ENCODE measurements at places on chromosomes 3 and 15.

DNA sequence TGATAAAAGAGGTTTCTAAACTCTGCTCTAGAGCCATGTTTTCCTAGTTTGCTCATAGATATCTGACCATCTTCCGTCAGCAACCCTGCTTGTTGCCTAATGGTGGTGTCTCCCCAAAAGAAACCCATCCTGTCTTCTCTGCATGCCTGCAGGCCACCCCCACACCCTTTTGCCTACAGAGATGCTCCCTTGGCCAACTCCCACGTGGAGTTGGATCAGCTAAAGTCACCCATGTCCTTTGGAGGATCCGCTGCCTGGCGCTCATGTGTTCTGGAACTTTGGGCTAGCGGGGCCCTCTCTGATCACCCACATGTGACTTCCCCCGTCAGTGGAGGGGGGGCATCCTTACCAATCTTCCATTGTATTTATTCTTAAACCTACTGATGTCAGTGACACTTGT, 185.6 kb downstream of the ADAMTS17 start:
- no peaks in the 10 kb centered on the region for H3K36me3 ChIP-seq
- no peak overlapping the region for H3K27ac ChIP-seq
- H3K27me3 ChIP-seq = no peaks in the 10 kb centered on the region

GRCh38 chr15:79090487-79091203, at the start of gene RASGRF1:
TSS of gene RASGRF1 (minus strand) at chr15:79090780. CDS start at chr15:79090498, 282 bp downstream.
- no peak within 1 kb of the TSS for H3K4me3 ChIP-seq
- H3K36me3 ChIP-seq = no peaks in the 10 kb centered on the region
- peaks cover 3% of the 10 kb centered on the region for H3K4me1 ChIP-seq
- H3K27ac ChIP-seq = no peak within 1 kb of the TSS
- peak; percentile 65 for DNase-seq

DNA sequence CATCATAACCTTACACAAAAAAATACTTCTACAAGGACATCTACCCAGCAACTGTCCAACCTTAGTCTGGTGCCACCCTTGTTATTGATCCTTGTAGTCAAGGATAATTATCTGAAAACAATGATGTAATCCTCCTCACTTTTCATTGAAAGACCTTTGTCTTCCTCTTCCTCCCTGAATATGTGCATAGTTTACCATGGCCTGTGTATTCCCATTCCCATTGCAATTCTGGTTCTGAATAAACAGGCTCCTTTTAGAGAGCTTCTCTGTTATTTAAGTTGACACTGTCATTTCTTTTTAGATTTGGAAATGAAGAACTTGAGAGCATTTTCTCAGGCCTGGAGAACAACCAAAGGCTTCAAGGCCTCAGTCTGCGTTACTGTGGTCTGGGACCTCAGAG, 53.3 kb upstream of the RNF7 start:
- no peak for DNase-seq
- H3K27me3 ChIP-seq = no peaks in the 10 kb centered on the region
- H3K4me3 ChIP-seq = no peak overlapping the region

GRCh38 chr3:53092942-53093341, 37.3 kb downstream of the RFT1 start:
- H3K27ac ChIP-seq = no peak overlapping the region
- no peaks in the 10 kb centered on the region for H3K4me1 ChIP-seq
- H3K4me3 ChIP-seq = no peak overlapping the region
- no peak for DNase-seq

DNA sequence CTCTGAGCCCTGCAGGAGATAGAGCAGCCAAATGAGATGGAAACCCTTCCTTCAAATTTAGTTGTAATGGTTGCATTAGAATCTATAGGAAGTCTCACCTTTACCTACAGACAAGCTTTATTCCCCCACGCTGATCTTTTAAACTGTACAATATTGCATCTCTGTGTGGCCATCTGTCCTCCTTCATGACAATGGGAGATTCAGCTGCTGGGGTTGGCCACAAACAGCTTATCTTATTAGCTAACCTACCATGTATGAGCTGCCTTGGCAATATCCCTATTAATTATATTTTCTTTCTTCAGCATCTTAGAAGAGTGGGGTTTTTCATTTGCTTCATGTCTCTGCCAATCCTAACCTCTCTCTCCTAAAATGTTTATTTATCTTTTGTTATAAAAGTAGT, 238.7 kb upstream of the NR2E3 start:
- H3K27ac ChIP-seq = no peak overlapping the region
- no peak for DNase-seq
- no peaks in the 10 kb centered on the region for H3K27me3 ChIP-seq
- H3K4me3 ChIP-seq = no peak overlapping the region
- H3K36me3 ChIP-seq = no peaks in the 10 kb centered on the region

GRCh38 chr3:42118762-42119361, 27.7 kb downstream of the TRAK1 start:
- H3K4me3 ChIP-seq = no peak overlapping the region
- H3K27ac ChIP-seq = no peak overlapping the region
- peak; percentile 80 for DNase-seq

DNA sequence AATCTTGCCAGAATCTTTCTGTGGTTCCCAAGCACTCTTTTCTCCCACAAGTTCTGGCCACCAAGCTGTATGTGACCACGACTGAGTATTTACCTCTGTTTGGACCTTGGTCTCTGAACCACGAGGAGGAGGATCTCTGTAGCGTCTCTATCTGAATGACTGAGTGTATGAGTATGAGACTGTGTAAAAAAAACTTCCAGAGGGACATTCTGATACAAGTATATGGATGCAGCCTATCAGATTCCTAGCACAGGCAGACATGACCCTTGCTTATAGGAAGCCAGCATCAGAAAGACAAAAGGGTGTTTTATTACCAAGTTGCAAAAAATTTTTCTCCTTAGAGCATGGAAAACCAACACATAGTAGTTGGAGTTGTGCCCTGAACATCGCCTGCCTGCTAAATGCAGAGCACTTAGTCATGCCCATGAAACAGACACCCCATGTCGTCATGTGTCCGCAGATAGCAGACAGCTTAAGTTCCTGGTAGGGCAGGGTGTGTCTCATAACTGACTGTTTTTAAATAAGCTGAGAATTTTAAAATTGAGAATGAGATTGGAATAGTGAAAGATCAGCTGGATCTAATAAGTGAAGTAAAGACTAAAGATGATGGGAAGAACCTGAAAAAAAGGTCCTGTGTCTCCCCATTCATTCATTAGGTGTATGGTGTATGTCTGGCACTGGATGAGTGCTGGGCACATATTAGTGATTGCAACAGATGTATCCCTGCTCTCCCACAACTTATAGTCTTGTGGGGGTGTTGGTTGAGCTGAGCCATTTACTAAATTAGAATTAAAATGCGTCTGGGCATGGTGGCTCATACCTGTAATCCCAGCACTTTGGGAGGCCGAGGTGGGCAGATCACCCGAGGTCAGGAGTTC, 30.9 kb downstream of the DAG1 start:
- H3K4me1 ChIP-seq = peaks cover 4% of the 10 kb centered on the region
- no peak overlapping the region for H3K4me3 ChIP-seq
- H3K27me3 ChIP-seq = no peaks in the 10 kb centered on the region
- H3K36me3 ChIP-seq = no peaks in the 10 kb centered on the region

DNA sequence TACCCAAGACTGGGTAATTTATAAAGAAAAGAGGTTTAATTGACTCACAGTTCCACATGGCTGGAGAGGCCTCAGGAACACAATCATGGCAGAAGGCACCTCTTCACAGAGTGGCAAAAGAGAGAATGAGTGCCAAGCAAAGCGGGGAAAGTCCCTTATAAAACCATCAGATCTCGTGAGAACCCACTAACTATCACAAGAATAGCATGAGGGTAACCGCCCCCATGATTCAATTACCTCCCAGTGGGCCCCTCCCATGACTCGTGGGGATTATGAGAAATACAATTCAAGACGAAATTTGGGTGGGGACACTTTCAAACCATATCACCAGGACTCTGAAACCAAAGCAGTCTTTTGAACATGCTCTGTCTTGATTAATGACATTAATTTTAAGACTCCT, 7.0 kb downstream of the RTP3 start:
- DNase-seq = no peak
- no peaks in the 10 kb centered on the region for H3K36me3 ChIP-seq
- H3K27me3 ChIP-seq = no peaks in the 10 kb centered on the region
- no peak overlapping the region for H3K4me3 ChIP-seq
- H3K27ac ChIP-seq = no peak overlapping the region

DNA sequence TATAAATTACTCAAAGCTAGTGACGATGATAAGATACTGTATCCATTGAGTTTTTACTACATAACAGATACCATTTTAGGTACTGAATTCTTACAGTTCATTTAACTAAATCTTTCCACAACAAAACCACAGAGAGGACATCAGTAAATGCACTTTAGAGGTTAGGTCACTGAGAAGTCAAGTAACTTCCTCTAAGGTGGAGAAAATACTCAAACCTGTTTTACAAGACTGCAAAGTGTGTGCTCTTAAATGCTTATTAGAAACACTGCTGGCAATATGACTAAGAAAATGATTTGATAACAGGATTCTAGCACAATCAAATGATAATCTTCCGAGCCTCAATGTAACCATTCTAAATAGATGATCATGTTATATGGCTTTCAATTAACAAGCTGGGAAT, 99.4 kb downstream of the UBE3A start:
- no peak overlapping the region for H3K4me3 ChIP-seq
- DNase-seq = no peak
- peaks cover 55% of the 10 kb centered on the region for H3K36me3 ChIP-seq
- H3K4me1 ChIP-seq = no peaks in the 10 kb centered on the region
- H3K27me3 ChIP-seq = no peaks in the 10 kb centered on the region

DNA sequence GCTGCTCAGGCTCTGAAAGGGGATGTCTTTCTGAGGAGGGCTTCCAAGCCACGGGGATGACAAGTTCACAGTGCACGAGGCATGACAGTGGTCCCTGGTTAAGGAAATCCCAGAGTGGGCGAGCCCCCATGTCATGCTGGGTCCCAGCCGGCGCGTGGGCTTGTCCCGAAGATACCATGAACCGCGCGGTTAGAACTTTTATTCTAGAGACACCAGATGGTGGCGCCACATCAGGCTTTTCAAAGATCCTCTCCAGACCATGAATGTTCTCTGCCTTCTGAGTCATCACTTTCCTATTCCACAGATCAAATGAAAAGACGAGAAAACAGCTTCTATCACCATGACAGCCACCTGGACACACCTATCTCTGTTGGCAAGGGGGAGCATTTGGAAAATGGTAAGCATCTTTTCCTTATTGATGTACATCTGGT, 227.8 kb upstream of the LYSMD4 start:
- H3K36me3 ChIP-seq = no peaks in the 10 kb centered on the region
- no peaks in the 10 kb centered on the region for H3K4me1 ChIP-seq

DNA sequence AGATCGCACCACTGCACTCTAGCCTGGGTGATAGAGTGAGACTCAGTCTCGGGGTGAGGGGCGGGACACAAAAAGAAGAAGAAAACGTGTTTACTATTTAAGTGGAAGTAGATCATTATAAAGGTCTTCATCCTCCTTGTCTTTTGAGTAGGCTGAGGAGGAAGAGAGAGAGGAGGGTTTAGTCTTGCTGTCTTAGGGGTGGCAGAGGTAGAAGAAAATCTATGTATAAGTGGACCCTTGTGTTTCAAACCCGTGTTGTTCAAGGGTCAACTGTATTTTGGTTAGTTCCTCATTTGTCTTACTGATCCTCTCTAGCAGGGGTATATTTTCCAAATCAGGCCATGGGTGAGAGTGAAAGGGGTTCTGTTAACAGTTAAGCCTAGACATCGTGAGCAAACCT, 40.1 kb downstream of the TRIM71 start:
- H3K4me3 ChIP-seq = no peak overlapping the region
- H3K27me3 ChIP-seq = no peaks in the 10 kb centered on the region
- no peak overlapping the region for H3K27ac ChIP-seq
- DNase-seq = no peak
- no peaks in the 10 kb centered on the region for H3K36me3 ChIP-seq

DNA sequence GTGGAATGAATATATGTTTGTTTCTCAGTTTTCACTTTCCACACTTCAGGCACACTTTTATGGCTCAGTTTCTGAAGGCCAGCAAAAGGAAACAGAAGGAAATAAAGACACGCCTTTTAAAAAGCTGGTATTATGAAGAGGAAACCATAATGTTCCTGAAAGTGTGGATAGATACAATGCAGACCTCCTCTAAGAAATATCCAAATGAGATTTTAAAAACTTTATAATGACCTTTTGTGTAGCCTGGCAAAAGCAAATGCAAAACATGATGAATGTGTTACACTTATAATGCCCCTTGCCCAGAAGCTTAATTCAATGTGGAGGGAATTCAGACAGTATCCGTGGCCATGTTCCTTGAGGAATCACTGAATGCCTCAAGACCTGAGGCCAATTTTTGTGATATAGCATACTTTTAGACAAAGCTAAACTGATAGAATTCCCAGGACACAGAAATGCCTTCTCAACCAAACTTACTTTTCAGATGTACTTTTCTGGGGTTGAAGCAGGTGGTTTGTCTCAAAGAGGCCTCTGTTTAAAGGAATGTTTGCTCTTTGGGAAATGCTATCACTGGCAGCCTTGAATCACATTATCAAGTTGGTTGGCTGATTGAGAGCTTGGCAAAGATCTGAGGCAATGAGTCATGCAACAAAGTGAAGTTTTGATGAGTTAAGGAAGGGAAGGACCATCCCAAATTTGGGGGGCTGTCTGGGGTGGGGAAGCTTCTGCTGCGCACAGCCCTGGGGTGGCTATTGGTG, 77.1 kb upstream of the CACNA2D3 start:
- no peaks in the 10 kb centered on the region for H3K36me3 ChIP-seq
- no peaks in the 10 kb centered on the region for H3K4me1 ChIP-seq
- H3K27ac ChIP-seq = no peak overlapping the region
- DNase-seq = no peak
- no peaks in the 10 kb centered on the region for H3K27me3 ChIP-seq
- no peak overlapping the region for H3K4me3 ChIP-seq

- no peak for DNase-seq
- no peaks in the 10 kb centered on the region for H3K36me3 ChIP-seq
Observed at GRCh38 chr3:105328338-105328730, 38.4 kb upstream of the ALCAM start.

DNA sequence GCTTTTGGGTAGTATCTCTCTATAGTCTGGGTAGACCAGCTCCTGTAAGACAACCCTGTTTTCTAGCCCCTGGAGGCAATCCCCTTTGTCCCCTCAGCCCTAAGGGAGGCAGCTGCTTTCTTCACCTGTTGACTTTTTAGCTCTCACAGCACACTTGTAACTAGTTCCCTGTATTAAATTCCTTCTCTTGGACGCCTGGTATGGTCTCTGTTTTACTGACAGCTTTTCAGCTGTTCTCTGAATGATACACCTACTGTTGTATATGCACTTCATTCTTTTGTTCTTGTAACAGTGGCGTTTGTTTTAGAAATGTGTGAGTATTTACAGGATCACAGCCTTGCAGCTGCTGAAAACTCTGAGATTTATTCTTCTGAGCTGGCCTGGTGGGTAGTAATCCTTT, 413.0 kb upstream of the RBMS3 start:
- no peak overlapping the region for H3K4me3 ChIP-seq
- no peak overlapping the region for H3K27ac ChIP-seq
- H3K27me3 ChIP-seq = no peaks in the 10 kb centered on the region
- no peaks in the 10 kb centered on the region for H3K4me1 ChIP-seq
- H3K36me3 ChIP-seq = no peaks in the 10 kb centered on the region
- no peak for DNase-seq

DNA sequence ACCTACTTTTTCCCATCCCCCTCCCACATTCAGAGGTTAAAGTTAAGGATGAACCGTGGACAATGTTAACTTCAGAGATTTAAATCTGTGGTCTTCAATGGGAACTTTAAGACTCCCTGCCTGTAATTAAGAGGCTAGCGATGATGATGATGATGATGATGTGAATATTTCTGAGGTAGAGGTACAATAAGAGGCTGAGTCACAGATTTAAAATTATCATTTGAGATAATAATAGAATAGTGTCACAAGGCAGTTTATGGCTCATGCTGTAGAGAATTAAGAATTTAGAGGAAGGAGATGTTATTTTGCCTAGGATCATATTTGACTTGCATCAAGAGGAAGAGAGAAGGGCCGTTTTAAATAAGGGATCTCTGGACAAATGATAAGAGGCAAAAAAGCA, 146.2 kb downstream of the BBX start:
- no peak for DNase-seq
- no peak overlapping the region for H3K27ac ChIP-seq
- no peak overlapping the region for H3K4me3 ChIP-seq
- H3K36me3 ChIP-seq = no peaks in the 10 kb centered on the region
